ENCODE measurements at places on chromosomes 11 and 22. TPM values are rescaled to one million over a fixed set of nuclear protein-coding genes. Genes with fewer than 3 reads are reported as not detected.

DNA sequence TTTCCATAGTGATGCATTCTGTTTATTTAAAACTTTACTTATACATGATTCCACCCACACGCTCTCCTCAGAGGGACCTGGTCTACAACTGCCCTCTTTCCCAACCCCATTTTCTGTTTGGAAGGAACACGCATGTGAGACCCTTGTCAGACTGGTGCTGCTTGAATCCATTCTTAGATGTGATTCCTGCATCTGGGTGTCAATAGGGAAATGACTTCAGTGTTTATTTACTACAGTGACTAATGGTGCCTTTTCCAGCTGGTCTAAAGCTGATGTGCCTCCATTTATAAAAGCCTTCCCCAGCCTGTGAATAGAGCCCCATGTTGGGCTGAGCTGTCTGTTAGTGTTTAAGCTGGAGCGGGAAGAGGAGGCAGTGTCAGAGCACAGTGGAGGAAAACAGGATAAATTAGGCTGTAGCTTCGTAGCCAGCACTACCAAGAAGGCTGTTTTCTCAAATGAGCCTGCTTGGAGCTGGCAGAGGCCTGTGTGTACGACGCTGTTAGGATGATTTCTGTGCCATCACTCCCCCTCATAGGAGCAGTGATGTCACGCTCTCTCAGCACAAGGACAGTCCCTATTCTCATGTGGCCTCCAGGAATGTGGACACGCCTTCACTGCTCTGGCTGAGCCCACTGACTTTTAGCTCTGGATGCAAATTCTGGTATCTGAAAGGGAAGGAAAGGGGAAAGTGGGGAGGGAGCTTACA, 18.9 kb upstream of the C11orf96 start:
- peak; percentile 56 for DNase-seq

DNA sequence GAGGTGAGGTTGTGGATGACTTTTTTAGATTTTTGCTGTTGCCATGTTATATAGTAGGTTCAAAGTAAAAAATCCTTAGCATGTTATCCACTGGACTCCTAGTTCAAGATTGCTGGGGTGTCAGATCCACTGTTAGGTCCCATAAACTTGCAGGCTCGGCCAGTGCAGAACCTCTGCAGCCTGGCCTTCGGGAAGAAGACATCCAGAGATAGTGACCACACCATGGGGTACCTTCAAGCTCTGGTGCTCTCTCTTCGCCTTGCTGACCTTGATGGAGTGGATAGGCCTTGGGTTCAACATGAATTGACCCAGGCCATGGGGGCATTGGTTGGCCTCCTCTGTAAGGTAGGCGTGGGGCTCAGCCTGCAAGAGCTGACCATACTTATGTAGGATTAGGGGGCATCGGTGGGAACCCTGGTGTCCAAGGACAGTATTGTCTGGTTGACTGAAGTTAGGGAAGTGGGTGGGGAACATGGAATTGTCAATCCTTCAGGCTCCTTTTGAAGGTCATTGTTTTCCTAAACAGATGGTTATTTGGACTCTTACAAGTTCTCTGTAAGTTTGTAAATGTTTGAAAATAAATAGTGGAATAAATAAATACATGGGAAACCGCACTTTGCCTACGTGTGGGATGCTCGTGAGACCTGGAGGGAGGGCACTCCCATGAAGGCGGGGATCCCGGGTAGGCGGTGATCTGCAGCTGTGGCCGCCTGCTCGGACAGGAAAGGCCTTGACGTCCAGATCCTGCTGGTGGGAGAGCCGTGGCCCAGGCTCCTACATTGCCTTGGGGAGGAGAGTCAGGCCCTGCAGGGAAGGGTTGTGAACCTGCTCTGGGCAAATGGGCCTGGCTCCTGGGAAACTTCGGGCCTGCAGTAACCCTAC, 37.1 kb downstream of the BCR start:
- DNase-seq: peak; percentile 58

- no peak for DNase-seq
These were observed 47.5 kb downstream of the HORMAD2 start for GRCh38 chr22:30127749-30128166.

- DNase-seq: no peak
These were observed 34.9 kb upstream of the PHOX2A start for GRCh38 chr11:72278905-72279304.

DNA sequence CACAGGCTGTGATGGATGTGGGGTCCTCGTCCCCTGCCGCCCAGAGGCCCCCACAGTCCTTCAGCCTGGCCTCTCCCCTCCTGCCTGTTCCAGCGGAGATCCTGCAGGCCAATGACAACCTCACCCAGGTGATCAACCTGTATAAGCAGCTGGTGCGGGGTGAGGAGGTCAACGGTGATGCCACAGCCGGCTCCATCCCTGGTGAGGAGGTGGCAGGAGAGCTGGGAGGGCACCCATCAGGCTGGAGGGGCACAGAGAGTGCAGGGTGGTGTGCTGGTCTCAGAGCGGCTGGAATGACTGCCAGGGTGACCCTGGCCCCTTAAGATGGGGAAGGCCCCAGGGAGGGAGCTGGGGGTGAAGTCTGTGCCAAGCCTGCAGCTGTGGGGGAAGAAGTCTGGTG, 14.6 kb upstream of the SH3BP1 start:
- no peak for DNase-seq

- no peak for DNase-seq
These were observed 16.8 kb upstream of the PGA3 start for GRCh38 chr11:61186504-61186903.

DNA sequence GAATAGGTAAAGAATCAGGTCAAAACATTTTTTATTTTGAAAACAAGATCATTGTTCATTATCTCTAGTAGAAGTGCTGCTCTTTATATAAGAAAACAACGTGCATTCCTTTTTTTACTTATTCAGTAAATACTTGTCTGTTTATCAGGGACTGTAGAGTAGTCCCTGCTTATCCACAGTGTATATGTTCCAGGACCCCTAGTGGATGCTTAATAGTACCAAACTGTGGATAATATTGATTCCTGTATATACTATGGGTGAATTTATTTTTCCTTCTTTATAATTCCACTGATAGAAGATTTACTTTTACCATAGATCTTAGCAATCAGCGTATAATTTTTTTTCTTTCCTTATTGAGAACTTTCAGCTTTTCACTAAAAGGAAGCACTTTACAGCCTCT, 32.6 kb downstream of the CEP295 start:
- no peak for DNase-seq

- no peak for DNase-seq
These were observed 4.2 kb downstream of the RAB1B start for GRCh38 chr11:66272596-66272995.

- DNase-seq: no peak
These were observed 92.8 kb upstream of the FIBIN start for GRCh38 chr11:26901162-26901561.

DNA sequence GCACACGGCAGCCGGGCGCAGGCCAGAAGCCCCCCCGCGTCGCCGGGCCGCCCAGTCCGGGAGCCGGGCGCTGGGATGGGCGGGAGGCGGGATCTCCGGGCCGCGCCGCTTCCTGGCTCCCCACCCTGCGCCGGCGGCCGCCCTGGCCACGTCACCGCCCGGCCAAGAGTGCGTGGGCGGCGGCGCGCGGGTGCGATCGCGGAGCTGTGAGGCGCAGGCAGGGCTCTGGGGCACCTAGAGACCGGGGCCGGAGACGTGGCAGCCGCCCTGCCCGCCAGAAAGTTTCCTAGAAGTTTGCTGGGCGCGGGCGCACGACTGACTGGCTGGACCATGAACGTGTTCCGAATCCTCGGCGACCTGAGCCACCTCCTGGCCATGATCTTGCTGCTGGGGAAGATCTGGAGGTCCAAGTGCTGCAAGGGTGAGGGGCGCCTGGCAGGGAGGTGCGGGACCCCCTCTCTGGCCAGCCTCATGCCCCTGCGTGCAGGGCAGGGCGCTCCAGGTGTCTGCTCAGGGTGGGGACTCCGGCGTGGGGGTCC, at the start of gene KDELR3:
Gene KDELR3, plus strand, starts transcription at position 193 of the 539 bp plus-strand sequence. Its CDS starts 138 bp downstream, at position 331.
- DNase-seq: peak; percentile 84

GRCh38 chr11:8739309-8739793, 56.8 kb downstream of the RPL27A start:
- DNase-seq: no peak

DNA sequence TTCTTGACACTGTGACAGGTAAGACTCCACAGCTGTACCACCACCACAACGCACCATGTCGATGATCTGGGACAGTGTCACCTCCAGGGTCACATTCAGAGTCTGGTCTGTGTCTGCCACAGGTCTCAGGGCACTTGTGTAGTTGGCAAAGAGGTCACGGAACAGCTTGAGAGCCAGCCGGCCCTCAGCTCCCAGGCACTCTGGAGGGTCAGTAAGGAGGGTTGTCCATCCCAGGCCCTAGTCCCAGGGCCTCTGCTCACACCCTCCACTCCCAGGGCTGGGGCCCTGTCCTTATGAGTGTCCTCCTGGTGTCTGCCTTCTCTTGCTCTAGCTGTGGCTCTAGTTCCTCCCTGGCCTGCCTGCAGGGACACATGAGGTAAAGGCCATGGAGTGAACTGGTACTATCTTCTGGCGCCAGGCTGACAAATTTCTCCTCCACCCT, 1.4 kb downstream of the CHRNA10 start:
- peak; percentile 64 for DNase-seq

GRCh38 chr11:73317373-73317772, 9.3 kb downstream of the ARHGEF17 start:
- peak; percentile 88 for DNase-seq

GRCh38 chr11:101061606-101062005, 68.0 kb downstream of the PGR start:
- DNase-seq: no peak

GRCh38 chr11:74926304-74927030, 22.4 kb downstream of the XRRA1 start:
- DNase-seq: no peak

DNA sequence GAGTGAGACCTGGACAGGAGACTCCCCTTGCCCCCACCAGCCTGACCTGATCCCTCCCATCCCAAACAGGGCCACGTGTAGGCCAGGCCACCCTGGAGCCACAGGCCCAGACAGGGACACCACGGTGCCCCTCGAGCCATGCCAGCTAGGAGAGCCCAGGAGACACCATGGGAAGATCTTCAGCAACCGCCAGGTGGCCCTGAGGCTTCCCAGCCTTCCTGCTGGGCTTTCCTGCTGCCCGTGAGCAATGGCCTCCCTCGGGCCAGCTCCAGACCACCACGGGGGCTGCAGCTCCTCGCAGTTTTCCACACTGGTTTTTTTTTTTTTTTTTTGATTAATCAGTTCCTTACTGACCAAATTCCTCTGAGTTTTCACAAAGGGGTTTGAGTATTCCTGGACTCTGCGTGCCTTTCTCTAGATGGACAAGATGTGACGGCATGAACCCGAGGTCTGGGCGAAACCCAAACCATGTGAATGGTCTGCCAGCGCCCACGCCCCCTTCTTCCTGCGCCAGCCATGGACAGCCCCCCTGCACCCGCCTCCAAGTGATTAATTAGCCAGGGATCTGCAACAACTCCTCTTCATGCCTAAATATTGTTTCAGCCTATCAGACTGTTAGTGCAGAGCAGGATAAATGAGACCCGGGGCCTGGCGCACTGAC, 40.9 kb downstream of the TBX1 start:
- DNase-seq: peak; percentile 20

DNA sequence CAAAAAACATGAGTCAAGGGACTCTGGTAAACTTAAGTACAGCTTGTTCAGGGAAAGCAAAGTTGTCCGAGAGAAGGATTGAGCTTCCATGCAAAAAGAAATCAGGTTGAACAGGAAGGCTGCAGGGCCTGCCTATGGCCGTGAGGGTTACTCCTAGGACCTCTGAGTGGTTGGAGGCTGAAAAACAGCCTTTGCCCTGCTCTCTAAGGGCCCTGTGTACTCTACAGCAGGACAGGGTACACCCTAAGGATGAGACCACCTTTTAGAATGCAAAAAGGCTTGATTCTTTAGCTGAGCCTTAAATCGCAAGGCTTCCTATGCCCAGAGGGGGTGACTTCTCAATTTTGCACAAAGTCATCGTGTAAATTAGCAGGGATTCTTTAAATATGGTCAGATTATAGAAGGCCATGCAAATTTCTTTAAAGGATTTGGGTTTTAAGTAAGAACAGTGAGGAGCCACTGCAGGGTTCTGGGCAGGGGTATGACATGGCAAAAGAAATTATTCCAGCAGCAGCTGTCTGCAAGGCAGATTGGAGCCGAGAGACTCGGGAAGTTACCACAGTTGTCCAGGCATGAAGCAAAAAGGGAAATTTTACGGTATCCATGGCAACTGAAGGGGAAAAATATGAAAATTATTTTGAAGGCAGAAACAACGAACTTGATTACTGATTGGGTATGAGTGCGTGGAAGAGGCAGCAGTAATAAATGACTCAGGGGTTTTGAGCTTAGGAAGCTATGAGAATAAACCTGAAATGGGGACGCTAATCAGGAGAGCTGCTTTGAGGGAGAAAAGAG, 91.8 kb downstream of the FAM76B start:
- no peak for DNase-seq

- peak; percentile 54 for DNase-seq
These were observed 12.3 kb upstream of the TXN2 start for GRCh38 chr22:36493690-36494110.

GRCh38 chr22:33335611-33336279, 277.6 kb upstream of the SYN3 start:
- DNase-seq: no peak

DNA sequence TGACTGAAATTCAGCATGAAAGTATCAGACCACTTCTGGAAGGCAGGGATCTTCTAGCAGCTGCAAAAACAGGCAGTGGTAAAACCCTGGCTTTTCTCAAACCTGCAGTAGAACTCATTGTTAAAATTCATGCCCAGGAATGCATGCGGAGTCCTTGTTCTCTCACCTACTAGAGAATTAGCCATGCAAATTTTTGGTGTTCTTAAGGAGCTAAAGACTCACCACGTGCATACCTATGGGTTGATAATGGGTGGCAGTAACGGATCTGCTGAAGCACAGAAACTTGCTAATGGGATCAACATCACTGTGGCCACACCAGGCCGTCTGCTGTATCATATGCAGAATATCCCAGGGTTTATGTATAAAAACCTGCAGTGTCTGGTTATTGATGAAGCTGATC, 19.1 kb downstream of the ZBTB44 start:
- no peak for DNase-seq

Gene REXO2
- 161 TPM for total RNA-seq

Gene SPDYC
- not detected for total RNA-seq

Gene CDC42BPG
- total RNA-seq: 0.40 TPM

Gene OR4A47
- total RNA-seq: not detected

Gene PTPRCAP
- total RNA-seq: 2.0 TPM

Gene DGCR6
- 11.2 TPM for total RNA-seq

Gene GLYATL1
- not detected for total RNA-seq

Gene ZP1
- total RNA-seq: not detected

Gene CD248
- 11.1 TPM for total RNA-seq

Gene SEC14L6
- not detected for total RNA-seq

Gene FGF19
- not detected for total RNA-seq

Gene FAM83F
- 5.2 TPM for total RNA-seq

Gene LMO1
- 2.6 TPM for total RNA-seq

Gene OR52E4
- total RNA-seq: not detected

Gene MS4A1
- not detected for total RNA-seq

Gene TRABD
- 23.8 TPM for total RNA-seq

Gene ANKK1
- total RNA-seq: 0.10 TPM

Measured in left ventricle myocardium superior (tissue), 1 donor.